ENCODE measurements at places on chromosomes 1 and 21.

DNA sequence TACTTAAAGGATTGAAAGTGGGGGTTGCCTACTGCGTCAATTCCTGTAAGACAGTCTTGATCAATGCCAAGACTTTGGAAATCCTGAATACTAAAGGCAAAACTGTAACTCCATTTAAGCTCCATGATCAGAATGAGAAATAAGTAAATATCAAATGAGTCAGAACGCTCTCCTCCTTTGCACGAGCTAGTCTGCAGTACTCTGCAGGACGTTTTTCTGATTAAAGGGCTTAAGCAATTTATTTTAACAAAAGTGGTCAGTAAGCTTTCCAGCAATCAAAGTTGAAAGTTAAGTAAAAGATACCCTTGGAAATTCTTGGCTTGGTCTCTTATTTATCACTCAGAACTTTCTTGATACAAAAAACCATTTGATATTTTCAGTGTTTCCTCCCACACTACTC lies 35.7 kb upstream of the ARHGAP29 start:
- DNase-seq: no peak

- no peak for DNase-seq
Observed at GRCh38 chr1:29237129-29237821, 953 bp downstream of the PTPRU start.

GRCh38 chr1:203643213-203644045 lies 16.8 kb downstream of the ATP2B4 start:
- no peak for DNase-seq

DNA sequence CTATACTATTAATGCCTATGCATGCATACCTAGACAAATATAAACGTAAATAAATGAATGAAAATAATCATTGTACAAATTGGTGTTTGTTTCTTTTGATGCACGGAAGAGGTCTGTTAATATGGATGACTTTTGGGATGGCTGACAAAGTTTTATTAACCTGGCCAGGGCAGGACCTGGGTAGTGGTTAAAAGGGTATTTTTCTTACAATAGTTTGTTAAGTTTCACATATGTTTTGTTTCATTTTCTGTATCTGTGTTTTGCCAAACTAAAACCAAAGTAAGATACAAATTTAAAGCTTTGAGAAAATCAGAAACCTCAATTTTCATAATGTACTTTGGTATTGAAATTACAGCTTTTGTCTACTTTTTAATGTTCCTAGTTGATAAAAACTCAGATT lies 222.7 kb upstream of the OLFM3 start:
- DNase-seq: no peak

- DNase-seq: no peak
Observed at GRCh38 chr1:27350663-27351540, 9.1 kb downstream of the SYTL1 start.

DNA sequence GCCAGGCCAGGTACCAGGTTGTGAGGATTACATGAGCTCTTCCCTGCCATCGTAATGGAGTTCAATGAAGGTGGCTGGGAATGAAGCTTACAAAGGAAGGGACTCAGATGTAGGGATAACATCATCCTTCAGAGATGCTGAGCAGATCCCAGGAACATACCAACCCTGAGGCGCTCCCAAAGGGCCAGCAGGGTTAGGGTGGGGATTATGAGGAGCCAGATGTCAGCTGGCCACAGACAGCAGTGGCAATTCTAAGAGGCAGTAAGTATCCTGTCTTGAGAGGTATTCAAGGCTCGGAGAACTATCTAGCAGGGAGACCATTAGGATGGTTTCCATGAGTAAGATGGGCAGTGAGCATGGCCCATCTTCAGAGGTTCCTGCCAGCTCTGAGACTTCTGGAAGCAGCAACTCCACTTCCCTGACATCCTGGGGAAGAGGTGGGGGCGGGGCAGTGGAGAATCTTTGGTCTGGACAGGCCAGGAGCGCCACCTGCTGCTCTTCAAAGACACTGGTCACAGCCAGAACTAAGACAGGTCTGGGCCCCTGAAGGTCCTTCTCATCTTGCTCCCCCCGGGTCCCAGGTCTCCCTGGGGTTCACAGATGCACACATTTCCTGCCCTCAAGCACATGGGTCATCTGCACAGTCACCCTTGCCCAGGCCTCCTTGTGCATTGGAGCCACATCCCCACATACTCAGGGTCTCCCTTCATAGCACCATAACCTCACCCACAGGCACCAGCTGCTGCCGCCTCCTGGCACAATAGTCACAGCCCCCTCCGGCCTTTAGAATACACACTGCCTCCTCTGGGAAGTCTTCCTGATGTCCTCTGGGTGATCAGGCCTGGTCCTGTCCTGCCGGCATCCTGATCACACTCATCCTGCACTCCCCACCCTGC lies 2.7 kb upstream of the SDC3 start:
- peak; percentile 53 for DNase-seq

GRCh38 chr1:216824511-216824910 lies 101.3 kb upstream of the ESRRG start:
- DNase-seq: no peak
